ENCODE measurements at places on chromosomes 4 and X.

- DNase-seq = no peak
Observed at GRCh38 chrX:110338935-110339334, 19.7 kb upstream of the RTL9 start.

- no peak for DNase-seq
Observed at GRCh38 chrX:51463322-51463721, 33.1 kb downstream of the NUDT11 start.

- DNase-seq = no peak
Observed at GRCh38 chrX:146351620-146352019, 458.0 kb upstream of the CXorf51B start.

- no peak for DNase-seq
Observed at GRCh38 chrX:68112321-68112720, 321.0 kb downstream of the OPHN1 start.

GRCh38 chr4:8846046-8846720 lies 25.5 kb downstream of the HMX1 start:
- no peak for DNase-seq

GRCh38 chrX:123311486-123311885 lies 127.4 kb downstream of the GRIA3 start:
- DNase-seq = no peak

DNA sequence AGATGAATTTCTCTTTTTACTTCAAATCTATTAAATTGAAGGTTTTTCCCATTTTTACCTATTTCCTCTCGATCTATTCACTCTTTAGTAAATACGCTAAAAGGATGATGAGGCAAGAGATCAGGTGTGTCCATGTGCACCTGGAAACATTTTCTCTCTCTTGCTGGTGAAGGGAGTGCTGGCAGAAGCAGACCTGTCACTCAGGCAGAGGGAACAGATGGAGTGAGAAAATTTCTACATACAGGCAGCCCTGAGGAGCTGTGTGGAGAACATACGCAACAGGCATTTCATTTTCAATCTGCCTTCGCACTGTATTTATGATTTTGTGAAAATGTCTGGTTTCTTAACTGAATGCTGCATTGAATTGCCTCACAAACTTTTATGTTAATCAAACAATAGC lies 249.5 kb downstream of the GPM6A start:
- DNase-seq = no peak

DNA sequence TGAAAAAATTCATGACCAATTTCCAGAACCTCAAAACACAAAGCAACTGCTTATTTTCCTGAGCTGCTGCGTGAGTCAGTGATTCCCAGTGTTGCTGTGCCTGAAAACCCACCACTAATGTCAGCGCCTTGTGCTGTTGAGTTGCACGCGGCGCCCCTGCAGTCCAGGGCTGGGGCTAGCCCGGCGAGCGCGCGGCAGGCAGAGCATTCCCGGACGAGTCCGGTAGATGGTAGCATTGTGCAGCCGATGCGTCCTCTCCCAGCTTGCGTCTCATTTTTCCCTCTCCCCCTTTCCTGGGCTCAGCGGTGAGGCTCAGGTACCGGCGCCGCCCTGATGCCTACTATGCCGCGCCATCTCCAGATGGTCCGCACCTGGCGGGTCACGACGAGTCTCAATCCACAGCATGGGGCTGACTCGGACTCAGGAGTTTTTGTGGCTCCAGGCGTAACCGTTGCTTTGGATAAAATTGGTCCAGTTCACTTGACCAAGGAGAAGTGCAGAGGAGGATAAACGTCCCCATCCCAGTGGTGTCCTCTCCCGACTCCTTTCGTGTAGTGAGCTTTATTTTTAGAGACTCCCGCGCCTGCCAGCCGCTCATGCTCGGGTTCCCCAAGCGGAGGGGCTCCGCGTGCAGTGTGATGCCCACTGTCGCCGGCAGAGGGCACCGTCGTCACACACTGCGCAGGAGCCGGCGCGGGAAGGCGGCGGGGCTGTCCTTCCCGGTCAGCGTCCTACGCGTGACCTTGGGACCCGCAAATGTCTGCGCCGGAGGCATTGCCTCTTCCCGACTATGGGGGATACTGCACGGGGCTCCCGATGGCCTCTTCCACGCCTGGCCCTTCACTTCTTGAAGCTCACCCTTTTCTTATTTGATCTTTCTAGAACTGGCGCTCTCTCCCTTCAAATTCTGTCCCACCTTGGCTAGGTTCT lies 53.6 kb upstream of the IGFBP7 start:
- peak; percentile 69 for DNase-seq

DNA sequence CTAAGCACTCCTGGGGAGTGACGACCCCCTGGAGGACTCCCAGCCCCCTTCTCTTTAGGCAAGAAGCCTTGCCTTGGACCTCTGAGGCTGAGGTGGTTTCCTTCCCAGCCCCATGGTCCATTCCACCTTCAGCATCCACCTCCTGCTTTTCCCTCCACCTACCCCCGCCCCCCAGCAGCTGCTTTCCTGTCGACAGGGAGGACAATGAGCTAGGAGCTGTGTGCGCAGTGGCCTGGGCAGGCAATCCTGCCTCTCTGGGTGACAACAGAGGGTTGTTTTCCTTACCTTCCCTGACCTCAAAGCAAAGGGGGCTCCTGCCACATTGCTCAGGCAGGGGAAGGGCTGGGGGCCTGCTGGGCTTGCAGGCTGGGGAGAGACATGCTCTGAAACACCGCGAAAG lies 123.5 kb downstream of the BCOR start:
- no peak for DNase-seq

GRCh38 chr4:53105313-53105712 lies 243.2 kb downstream of the RASL11B start:
- DNase-seq = no peak

DNA sequence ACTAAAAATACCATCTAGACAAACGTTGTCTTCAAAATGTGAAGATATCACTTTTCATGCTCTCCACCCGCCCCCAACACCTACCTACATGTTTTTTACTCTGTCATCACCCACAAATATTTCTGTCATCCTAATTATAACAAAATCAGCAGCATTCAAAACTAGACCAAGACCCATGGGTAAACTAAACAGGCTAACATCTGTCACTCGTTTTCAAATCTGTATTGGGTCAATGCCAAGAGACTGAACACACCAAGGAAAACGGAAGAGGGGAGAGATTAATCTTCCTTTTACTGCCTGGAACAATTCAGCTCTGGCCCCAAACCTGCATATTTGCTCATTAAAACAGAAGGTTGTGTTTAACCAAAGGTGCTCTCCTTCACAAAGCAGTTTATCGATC lies 17.5 kb downstream of the FAM184B start:
- no peak for DNase-seq

DNA sequence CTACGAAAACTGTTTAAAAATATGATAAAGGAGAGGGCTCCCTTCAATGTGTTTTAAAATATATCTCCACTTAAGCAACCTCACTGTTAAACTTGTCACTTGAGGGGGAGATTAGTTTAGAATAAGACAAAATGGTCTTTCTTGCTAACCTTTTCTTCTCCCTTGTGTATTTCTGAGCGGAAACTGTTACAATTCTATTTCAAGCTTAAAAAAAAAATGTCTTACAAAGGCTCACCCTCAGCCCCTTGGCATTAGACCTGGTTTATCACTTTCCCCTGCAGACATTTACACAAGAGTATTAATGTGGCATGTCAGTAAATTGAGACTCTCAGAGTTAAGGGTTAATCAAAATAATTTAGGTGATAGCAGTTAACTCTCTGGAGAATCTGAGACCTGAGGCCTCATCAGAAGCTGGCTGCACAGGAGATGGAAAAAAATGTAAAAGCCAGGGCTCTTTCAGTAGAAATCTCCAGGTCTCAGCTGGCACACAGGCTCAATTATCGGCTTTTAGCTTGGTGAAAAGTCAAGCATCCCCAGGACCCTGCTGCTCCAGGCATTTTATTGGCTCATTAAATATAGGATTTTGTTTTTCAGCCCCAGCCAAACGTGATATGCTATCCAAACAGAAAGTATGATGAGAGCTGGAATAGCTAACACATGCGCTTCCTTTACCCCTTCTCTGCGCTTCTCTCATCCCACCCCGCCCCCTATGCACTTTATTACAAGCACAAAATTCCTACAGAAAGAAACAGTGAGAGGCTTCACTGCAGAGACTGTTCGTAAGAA lies 130.5 kb downstream of the PPA2 start:
- no peak for DNase-seq

- no peak for DNase-seq
Observed at GRCh38 chr4:129246910-129247461, 151.0 kb downstream of the C4orf33 start.

DNA sequence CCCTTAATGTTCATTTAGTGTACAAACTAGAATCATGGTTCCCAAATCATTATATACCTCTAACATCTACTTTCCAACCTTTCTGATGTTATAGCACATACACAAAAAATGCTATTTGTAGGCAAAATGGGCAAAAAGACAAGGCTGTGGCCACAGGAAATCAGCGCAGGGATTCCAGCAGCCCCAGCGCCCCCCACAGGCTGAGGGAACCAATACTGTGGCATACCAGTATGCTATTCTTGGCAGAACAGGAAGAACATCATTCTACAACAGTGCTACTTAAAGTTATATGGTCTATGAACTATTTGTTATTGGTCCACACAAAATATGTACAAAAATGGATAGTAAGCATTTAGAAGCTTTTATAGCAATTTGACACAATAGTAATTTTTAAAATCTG lies 25.3 kb downstream of the STEEP1 start:
- DNase-seq = no peak

GRCh38 chrX:23930894-23931604 lies 23.2 kb downstream of the CXorf58 start:
- DNase-seq = no peak

DNA sequence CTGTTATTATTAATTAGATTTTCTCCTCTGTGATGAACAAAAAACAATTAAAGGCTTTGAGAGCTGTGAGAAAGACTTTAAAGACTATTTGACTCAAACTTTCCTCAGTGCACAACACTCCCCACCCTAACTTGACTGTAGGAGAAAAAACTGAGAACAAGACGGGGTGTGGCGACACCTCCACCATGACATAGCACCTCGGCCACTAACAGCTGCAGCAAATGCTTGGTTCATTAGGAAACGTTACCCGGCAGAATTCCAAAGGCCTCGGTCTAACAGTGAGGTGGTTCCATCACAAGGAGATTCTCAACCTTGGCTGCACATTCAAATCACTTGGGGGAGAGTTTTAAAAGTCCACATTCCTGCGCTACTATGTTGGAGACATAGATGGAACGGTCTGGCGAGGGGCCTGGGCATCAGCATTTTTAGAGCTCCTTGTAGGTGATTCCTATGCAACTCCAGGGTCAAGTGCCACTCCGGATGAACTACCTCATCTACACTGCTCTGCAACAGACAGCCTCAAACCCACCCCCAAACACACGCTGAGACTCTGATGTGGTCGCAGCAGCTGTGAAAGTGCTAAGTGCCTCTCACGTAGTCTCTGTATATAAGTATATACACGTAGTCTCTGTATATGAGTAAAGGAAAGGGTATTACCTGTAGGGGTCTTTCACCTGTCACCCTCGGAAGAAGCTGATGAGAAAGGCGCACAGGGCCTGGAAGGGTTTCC lies 1.0 kb downstream of the FGFBP2 start:
- no peak for DNase-seq

DNA sequence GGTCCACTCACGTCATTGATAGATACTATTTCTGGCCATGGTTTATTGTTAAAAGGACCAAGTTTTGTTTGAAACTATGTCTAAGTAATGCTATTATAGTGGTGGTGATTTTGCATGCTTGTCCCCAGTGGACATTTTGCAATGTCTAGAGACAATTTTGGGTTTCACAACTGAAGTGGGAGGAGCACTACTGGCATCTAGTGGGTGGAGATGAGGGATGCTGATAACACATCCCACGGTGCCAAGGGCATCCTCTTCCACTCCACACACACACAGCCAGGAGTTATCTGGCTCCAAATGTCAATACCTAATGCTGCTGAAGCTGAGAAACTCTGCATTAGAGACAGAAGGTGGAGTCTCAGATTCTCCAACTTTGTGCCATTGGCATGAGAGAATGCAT lies 131.2 kb downstream of the FRMPD4 start:
- DNase-seq = no peak

DNA sequence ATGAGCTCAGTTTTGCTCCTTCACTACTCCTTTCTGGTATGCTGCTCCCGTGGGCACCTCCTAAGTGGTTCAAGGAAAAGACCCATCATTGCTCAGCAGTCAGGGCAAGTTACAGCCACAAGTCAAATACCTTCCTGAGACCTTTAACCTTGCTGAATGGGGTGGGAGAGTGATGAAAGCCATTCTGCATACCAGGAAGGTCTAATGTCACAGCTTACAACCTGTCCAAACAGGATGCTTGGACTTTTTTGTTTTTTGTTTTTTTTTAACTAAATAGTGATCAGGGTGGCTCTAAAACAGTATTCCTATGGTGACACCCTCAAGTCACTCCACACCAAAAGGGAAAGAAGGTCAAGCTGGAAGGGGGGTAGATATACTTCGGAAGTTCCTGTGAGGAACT lies 93.1 kb downstream of the GPC3 start:
- DNase-seq = no peak

DNA sequence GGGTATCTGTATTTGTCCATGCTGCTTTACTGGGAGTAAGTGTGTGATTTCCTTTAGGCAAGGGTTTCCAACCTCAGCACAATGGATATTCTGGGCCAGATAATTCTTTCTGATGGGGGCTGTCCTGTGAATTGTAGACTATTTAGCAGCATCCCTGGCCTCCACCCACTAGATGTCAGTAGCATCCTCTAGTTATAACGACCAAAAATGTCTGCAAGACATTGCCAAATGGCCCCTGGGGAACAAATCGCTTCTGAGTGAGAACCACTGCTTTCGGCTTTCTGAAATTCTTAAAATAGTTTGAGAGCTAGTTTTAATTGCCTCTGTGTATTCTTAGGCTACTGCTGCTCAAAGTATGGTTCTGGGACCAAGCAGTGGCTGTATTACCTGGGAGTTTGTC lies 81.2 kb upstream of the GPM6B start:
- no peak for DNase-seq

GRCh38 chr4:112519689-112520597 lies 4.0 kb upstream of the NEUROG2 start:
- DNase-seq = no peak

DNA sequence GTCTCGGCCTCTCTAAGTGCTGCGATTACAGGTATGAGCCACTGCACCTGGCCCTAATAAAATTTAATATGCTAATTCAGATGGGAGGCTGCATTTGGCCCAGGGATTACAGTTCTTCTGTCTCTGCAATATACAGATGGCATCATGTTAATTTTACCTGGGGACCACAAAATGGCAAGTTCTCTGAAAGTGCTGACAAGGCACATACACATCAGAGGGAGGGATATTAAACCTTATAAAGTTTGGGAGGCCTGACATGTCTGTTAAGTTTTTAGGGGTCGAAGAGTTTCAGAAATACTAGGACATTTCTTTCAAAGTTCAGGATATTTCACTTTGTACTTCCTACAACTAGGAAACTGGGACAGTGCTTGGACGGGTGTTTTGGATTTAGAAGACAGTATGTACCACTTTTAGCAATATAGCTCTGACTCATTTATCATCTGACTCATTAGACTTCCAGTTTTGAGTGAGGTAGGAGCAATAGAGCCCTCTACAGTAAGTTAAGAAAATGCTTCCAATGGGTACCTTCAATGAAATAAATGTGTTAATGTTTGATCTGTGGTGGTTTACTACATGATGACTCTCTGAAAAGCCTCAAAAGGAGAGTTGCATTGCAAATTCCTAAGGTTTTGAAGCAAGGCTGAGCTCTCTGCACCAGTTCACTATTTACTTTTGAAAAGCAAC lies 981.0 kb upstream of the HS3ST1 start:
- no peak for DNase-seq

GRCh38 chrX:70476934-70477733 lies 32.5 kb downstream of the DLG3 start:
- DNase-seq = no peak

- DNase-seq = peak; percentile 38
Observed at GRCh38 chr4:101345596-101346350, 1.6 kb downstream of the PPP3CA start.

All from stimulated activated CD8-positive, alpha-beta memory T cell treated with anti-CD3 and anti-CD28 coated beads, Interleukin-2, amount 100 ng/mL, for 48 hours (primary cell).